Activated CD4-positive, alpha-beta T cell treated with anti-CD3 and anti-CD28 coated beads, Interleukin-2, Interleukin-6, amounts not matched to agents 100 ng/mL and 50 ng/mL, durations not matched to agents 16 hours and 8 hours (primary cell): ENCODE measurements at places on chromosomes 1 and 21.

DNA sequence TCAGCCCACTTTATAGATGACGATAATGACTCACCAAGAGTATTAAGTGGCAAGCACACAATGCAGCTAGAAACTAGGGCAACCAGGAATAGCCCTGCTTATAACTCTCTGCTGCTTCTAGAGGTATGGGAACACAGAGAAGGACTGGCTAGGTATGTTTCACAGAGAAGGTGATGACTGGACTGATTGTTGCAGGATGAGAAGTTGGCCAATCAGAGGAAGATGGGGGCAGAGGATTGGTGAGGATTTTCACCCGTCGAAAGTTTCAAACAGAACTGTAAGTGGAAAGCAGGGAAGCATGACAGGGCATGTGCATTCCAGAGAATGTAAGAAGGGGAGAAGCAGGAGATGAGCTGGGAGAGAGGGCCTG is 222.4 kb upstream of the JUN start:
- DNase-seq: no peak

DNA sequence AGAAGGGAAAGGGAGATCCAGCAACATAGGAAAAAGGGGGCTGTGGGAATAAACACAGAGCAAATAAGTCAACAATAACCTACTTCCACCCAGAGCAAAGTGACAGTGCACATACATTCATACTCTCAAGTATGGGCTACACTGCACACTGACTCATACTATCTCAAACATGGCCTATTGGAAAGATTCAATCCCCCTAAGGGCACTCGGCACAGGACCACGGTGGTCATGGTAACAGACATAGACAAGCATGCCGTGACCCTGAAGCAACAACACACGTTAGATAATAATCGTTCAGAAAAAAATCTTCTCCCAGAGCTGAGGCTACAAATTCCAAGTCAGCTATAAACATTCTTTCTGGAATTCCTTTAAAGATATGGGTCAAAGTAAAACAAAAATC is 16.8 kb upstream of the JAK1 start:
- DNase-seq: no peak

DNA sequence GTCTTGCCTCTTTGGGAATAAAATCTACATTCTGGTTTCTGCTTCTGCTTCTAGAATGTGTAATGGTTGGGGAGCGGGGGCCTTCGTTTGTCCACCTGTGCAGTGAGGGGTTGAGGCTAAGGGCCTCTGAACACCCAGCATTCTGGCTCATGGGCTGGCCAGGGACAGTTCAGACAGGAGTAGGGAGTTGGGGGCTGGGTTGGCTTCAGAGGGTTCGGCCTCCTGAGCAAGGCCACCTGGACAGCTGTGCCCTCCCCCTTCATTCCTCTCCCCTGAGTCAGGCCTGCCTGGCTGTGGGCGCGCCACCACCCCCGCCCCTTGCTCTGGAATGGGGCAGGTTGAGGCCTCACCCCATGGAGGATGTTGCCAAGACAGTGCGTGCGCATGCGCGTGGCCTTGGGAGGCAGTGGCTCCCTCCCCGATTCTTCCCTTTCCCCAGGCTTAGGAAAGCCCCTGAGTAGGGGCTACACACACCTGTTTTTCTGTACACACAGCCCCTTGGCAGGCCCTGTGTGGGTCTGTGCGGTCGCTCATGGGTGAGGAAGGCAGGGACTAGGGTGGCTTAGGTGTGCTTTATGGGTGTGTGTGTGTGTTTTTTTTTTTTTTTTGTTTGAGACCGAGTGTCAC is 57.0 kb downstream of the YARS1 start:
- DNase-seq: no peak

- no peak for DNase-seq
Observed at GRCh38 chr21:45118099-45118498, 43.7 kb downstream of the ADARB1 start.

DNA sequence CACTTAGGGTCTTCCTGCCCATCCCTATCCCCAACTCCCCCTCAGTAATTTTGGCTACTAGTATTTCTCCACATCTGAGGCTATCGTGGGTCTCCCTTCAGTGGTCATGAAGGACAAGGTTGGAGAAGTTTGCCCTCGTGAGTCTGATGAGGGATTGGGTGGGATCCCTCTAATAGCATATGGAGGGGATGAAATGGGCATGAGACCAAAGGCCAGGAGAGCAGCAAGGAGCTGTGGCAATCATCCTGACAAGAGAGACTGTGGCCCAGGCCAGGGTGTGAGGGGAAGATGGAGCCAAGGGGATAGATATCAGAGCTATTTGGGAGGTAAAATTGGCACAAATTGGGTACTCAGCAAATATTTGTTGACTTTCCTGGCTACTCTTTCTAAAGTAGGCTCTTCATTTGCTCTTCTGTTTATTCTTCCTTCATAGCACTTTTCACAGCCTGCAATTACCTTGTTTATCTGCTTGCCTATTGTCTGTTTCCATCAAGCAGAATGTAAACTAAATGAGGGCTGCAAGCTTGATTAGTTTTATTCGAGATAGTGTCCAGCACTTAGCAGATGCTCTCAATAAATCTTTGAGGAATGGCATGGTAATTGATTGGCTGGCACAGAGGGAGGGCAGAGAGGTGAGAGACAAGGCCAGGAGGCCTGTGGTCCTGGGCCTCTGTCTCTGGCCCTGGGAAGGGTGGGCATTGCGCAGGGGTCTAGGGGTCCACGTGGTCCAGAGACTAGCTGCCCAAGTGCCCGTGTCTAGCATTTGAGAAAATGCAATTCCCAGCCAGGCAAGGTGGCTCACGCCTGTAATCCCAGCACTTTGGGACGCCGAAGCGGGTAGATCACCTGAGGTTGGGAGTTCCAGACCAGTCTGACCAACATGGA is 1.5 kb upstream of the PLK3 start:
- no peak for DNase-seq

DNA sequence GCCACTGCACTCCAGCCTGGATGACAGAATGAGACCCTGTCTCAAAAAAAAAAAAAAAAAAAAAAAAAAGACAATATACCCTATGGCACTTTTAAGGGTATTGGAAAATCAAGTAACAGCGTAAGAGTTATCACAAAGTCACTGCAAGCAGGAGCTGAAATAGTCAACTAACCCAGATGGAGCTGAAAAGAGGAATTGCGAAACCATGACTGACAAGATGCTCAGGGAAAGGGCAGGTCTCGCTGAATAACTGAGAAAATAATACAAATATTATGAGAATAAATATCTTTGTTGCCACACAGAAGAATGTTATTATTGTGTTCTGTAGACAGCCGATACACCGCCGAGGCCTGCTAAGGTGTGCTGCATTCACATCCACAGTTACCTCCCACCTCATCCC is 17.8 kb downstream of the HLCS start:
- no peak for DNase-seq
